ENCODE measurements at places on chromosomes 1 and 21. TPM values are rescaled to one million over a fixed set of nuclear protein-coding genes. Genes with fewer than 3 reads are reported as not detected.
A peak's percentile ranks its signal among the peaks of the same experiment; 100 is the strongest.

EFCAB14 gene
- 128 TPM for total RNA-seq

VWA5B1 gene
- 2.1 TPM for total RNA-seq

SNAP47 gene
- total RNA-seq, result 32.3 TPM

SGIP1 gene
- 7.0 TPM for total RNA-seq

KCNJ9 gene
- total RNA-seq, result not detected

AMPD1 gene
- total RNA-seq, result not detected

SSU72 gene
- total RNA-seq, result 117 TPM

DNA sequence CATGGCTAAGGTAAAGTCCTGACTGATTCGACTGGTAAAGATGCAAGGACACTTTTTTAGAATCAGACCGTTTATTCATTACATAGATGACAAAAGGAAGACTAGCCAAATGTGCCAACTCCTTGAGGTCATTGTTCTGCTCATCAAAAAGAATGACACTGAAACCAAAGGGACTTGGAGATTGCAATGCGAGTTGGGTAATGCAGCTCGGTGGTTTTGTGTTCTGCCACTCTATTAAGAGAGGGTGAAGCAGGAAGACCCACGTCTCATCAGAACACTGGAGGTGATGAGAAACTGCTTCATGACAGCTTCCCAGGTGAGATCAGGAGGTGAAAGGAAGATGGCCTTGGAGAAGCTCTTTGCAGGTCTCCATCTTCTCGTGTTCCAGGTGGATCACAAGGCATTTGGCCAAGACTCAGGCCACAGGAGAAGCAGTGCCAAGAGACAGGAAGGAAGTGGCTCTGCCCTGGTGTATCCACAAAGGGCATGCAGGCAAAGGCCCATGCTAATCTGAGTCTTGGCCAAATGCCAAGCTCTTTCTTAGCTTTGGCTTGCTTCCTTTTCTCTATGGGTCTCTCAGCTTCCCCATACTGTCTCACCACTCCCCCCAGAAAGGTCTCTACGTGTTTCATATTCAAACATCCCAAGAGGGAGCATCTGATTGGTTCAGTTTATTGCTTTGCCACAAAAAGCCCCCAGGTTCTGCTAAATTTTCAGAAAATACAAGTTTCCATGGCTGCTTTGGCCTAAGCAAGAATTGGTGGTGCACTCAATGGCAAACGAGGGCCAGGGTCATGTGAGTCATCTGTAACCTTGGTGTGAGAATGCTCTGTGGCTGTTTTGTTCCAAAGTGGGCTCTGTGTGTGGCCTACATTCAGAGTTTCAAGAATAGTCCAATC, 5.7 kb upstream of the CCT8 start:
- DNase-seq, result peak; percentile 57

DNA sequence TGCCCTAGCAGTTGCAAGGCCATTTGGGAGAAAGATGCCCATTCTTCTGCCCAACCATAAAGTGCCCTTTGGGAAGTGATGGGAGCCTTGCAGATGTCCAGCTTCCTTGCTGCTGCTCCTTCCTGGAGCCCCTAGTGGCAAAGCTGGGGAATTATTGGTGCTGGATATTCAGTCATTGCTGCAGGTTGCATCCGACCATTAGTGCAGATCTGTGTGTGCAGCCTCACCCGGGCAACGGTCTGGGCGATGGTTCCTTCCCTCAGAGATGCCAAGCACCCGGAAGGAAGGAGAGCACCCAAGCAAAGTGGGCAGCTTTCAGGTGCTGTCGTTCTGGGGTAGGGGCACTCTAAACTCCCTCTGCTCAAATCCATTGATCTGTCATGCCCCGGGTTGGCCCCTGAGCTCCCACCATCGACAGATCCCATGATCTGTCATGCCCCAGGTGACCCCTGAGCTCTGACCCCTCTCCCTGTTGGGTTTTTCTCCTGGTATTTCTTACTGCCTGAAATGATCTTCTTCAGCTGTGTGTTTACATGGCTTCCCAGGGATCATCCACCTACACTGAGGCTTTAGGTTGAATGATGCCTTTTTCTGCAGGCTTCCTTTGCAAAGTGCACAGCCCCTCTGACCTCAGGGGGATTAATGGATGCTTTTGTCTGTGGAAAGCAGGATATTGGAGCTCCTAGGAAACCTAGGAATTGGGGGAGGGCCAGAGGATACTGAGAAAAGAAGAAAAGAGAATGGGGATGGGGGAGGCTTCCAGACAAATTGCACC, 467.5 kb downstream of the PTPRU start:
- DNase-seq, result peak; percentile 14

DNA sequence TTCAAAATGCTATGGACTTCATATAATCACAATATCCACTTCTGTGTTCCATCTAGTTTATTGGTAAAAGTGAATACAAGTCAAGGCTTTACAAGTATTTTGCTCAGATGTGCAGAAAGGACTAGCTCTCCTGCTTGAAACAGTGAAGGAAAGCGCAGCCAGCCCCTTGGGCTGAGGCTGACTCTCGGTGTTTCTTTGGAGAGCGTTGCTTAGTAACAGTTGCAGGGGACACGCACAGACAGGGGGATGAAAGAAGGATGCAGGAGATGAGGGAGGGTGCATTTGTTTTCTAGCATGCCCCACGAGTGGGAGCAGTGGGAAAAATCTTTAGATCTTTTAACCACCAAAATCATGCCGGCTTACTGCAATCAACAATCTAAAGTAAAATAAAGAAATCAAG, 9.1 kb downstream of the PYCR2 start:
- DNase-seq, result no peak

DNA sequence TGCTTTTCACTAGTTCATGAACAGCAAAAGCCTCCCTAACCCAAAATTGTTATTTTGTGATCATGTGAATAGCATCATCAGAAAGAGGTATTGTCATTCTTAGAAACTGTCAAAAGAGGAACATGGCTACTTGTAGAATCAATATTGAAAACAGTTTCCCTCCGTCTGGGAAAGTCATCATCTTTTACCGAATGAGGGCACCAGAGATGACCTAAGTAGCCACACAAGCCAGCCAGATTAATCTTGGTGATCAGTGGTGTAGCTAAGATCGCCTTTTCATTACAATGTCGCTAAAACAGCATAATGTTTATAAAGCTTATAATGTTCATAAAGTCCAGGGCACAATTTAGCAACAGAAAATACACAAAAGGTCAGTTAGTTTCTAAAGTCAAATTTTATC, 136.1 kb downstream of the SIPA1L2 start:
- DNase-seq, result no peak

- DNase-seq, result no peak
Observed at GRCh38 chr1:228765168-228765946, 30.1 kb downstream of the RHOU start.

GRCh38 chr1:226702957-226703831, 35.9 kb downstream of the ITPKB start:
- peak; percentile 70 for DNase-seq

DNA sequence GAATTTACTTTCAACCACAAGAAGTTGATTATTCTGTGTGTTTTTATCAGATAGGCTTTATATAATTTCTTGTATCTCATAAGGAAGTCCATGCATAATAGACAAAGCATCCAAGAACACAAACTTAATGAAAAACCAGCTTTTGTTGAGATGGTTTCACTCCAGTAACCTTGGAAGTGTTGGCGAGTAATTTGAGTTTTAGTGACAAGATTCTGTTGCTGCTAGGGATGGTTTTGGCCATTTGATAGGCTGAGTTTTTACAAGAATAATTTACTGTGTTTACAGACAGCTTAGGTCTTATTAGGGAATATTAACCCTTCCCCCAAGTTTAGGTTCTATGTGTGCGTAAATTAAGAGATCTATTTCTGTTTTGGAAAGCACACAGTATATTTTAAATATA, 513.6 kb downstream of the USP25 start:
- no peak for DNase-seq

DNA sequence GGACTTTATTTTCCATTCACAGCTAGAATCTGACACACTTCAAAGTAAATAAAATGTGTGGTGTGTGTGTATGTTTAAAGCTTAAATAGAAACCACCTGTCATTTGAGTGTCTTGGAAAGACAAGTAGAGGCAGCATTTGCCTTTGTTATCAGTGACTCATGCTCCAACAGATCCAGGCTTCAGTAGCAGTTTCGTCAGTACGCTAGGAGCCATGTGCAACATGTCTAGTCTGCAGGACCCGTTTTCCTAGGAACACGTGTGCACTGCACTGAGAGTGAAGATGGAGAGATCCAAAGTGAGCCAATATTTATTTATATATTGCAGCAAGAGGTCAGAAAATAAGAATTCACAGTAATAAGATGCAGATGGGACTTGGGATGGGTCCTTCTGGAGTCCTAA, 41.8 kb downstream of the SGIP1 start:
- peak; percentile 38 for DNase-seq

DNA sequence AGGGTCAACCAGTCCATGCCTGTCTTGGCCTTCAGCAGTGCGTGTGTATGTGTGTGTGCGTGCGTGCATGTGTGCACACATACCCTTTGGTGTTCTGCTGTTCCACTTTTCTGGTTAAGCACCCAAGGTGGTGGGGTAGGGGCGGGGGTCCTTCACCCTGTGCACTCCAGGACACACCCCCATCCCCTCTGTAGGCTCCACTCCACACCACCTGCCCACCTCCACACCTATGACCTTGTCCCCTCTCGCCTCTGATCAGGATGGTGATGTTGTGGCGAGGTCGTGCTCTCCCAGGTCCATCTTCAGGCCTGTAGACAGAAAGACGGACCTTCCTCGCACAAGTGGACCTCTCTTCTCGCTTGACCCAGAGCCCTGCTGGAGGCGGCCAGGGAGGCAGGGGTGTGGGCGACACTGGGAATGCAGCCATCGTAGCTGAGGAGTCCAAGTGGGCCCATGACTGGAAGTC, 44.6 kb downstream of the WDR4 start:
- no peak for DNase-seq

DNA sequence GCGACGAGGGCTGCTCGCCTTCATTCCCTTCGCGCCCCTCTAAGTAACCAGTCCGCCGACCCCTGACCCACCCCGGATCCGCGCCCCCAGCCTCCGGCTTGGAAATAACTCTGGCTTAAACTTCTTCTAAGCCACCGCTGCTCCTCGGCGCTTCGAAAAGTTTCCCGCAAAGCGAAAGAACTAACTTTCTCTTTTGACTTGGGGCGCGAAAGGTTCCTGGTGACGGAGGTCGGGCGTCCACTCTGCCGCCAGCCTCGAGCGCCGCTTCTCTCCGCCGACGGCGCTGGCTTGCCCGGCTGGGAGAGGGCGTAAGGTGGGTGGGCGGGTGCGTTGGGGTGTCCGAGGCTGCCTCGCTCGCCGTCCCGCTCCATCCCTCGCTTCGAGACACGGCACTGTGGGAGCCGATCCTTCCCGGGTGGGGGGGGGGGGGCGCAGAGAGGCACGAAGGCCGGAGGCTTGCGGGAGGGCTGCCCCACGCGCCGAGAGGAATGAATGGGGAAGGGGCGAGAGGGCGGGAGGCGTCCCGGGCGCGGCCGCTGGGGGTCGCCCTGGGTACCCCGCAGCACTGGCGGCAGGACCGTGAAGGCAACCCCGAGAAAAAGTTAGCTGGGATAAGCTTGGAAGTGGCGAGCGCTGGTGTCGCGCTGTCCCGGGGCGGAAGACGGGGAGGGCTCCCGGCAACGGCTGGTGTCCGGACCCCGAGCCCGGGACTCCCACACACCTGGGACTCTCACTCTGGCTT, 569 bp downstream of the ATF3 start:
- peak; percentile 41 for DNase-seq

DNA sequence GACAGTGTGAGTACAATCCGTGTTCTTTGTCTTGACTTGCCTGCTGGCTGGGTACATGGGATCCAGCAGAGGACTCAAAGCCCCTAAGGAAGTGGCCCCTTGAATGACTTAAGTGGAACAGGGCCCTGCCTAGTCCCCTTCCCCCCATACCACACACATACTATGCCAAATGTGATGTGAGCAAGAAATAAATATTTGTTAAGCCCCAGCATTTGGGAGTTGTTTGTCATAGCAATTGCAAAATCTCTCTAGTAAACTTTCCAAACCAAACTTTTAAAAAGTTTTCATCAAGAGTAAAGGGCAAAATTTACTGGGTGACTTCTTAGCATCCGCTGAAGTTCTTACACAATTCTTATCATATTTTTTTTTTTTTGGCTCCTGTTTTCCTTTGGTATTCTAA, 32.5 kb upstream of the CACHD1 start:
- DNase-seq, result no peak

GRCh38 chr1:147341246-147341645, 98.8 kb downstream of the CHD1L start:
- DNase-seq, result no peak

GRCh38 chr1:10161541-10162290, 48.7 kb upstream of the KIF1B start:
- peak; percentile 50 for DNase-seq

GRCh38 chr1:111475701-111476100, 1.9 kb downstream of the C1orf162 start:
- no peak for DNase-seq

- DNase-seq, result no peak
Observed at GRCh38 chr1:240306673-240307072, 215.0 kb downstream of the FMN2 start.

GRCh38 chr1:244349581-244350001, 102.1 kb downstream of the ADSS2 start:
- no peak for DNase-seq

DNA sequence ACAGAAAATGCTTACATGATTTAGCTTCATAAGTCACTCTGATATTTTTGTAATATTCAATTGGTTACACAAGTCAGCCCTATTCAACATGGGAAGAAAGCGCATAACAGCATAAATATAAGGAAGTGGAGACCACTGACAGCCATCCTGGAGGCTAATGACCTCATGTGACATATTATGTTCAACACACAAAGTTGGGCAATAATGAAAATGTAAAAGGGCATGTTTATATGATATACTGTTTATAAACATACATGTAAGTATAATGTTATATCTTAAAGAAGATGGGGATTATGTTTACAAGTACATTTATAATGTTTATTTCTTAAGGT, 30.2 kb downstream of the EVI5 start:
- no peak for DNase-seq

- DNase-seq, result peak; percentile 53
Observed at GRCh38 chr21:44792702-44793591, 8.7 kb downstream of the UBE2G2 start.

- DNase-seq, result no peak
Observed at GRCh38 chr1:191624044-191624443, 534.2 kb upstream of the RGS18 start.

- DNase-seq, result no peak
Observed at GRCh38 chr1:147618077-147618569, 52.2 kb downstream of the ACP6 start.

- DNase-seq, result no peak
Observed at GRCh38 chr1:230194525-230194924, 127.5 kb downstream of the GALNT2 start.

Data from mucosa of gallbladder (tissue), 1 donor.